Stimulated activated CD8-positive, alpha-beta memory T cell treated with anti-CD3 and anti-CD28 coated beads, Interleukin-7, amount 100 ng/mL, for 24 hours (primary cell): ENCODE measurements at places on chromosomes 6 and 20.

DNA sequence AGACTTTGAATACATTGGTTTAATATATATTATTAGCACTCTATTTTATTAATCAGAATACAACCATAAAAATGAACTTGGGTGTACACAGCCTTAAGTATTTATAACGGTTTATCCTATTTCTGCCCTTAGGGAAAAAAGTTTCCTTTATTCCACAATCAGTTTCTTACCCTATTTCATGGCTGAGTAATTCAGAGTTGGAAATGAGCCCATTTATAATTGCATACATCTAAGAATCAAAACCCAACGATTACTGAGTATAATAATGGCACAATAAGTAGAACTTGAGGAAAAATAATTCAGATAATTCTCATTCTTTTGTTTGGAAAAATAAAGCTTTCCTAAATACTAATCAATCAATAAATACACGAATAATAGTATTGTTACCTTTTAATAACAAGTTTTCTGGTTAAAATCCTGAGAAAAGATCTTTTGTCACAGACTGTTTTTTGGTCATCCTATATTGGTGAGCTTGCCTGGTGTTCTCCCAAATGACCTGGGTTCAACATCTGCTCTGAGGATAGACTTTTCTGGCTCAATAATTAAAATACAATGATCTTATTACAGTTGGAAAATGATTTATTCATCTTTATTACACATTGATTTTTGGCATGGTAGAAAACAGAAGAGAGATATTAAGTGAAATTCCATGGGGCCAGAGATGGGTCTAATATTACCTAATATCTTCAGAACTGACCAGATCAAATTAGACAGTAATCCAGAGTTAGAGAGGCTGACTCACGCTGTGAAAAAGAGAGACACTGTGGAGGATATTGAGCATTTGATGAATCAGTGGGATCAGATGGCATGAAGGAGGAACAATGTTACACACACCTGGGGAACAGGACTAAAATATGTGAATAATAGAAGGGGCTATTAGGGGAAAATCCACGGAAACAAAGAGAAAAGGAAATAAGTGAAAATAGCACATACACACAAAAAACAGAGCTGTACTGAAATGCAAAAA is 162.1 kb upstream of the TBX18 start:
- no peak for DNase-seq

GRCh38 chr20:18657575-18657974 is 69.7 kb downstream of the DTD1 start:
- no peak for DNase-seq

- DNase-seq, result no peak
Measured at GRCh38 chr20:10487142-10488136, 52.3 kb downstream of the SLX4IP start.

DNA sequence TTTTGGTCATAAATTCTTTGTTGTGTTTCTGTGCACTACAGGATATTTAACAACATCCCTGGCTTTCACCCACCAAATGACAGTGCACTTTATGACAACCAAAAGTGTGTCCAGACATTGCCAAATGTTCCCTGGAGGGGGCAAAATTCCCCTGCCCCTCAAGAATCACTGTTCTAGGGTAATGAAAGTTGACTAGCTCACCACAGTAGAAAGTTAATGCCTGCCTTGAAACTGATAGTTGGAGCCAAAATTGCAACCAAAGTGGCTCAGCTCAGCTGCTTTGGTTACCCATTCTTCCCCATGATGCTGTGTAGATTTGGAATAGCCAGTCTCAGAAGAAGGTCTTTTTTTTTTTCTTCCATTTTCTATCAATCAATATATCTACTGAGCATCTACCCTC is 150.6 kb downstream of the RALGAPA2 start:
- DNase-seq, result no peak

DNA sequence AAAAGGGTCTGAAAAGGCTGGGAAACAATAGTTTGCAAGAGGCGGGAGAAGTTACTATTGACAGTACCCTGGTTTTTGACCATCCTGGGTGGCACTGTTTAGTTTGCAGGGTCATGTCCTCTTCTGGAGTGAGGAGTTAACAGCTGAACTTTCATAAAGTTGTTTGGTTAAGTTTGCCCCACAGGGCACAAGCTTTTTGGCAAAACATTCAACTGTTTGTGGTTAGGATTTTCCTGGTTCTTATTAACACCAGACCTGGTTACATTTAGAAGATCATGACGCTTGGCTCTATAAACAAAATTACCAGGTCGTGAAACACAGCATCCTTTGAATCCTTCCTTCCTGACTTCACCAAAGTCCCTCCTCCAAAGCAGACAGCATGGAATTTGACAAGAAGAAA is 106.1 kb downstream of the RIN2 start:
- DNase-seq, result no peak

DNA sequence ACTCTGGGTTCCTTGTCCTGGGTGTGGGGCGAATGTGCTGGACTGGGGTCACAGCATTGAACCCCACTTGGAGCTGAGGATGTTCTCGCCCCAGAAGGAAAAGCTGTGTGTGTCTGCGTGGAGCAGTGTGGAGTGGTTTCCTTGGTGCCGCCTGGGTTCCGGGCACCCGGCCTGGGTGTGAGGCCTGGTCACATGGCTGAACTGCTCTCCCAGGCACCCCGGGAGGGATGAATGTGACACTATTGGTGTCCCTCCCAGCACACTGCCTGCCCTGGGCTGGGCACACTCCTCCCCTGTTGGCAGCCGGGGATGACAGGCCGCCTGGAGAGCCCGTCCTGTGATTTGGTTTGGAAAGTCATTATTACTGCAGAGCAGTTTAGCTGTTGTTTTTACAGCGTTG is 12.3 kb downstream of the MYT1 start:
- DNase-seq, result no peak

DNA sequence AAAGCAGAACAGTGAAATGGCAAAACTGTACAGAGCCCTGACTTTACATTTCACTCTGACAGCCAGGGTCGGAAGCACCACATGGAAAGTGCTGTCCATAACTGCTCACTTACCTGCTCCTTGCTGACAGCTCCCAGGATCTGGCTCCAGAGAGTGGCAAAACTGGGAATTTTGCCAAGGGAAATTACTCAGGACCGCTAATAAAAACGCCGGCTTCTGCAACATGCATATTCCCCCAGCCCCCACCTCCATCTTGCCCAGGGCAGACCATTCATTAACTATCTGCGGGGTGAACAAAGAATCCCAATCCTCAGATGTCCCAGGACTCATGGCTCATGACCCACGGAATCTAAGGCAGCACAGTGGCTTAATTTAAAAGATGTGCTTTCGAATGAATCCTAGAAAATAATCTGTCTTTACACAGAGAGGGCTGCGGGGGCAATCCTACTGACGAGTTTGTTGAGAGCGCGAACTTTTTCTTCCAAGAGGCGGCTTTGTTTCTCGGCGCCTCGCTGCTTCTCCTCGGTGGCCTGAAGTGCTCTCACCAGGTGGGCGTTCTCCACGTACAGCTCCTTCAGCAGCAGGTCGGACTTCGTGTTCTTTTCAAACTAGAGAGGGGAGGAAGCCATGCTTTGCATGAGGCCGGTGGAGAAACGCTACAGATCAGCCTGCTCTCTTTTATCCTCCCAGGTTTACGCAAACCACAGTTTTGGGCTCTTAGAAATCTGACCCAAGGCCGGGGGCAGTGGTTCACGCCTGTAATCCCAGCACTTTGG is 45.8 kb downstream of the GINS1 start:
- no peak for DNase-seq
